DMS 273 treated with DMSO at 0.1 percent for 48 hours (cell line): ENCODE measurements at places on chromosomes 4 and X.
A peak's percentile ranks its signal among the peaks of the same experiment; 100 is the strongest.

GRCh38 chr4:137823007-137823406, 290.7 kb upstream of the PCDH18 start:
- no peak for DNase-seq

GRCh38 chr4:145042601-145043285, 55.3 kb downstream of the ANAPC10 start:
- no peak for DNase-seq

- peak; percentile 8 for DNase-seq
Observed at GRCh38 chr4:151117371-151117962, 18.0 kb downstream of the RPS3A start.

GRCh38 chr4:148649652-148650331, 207.6 kb upstream of the NR3C2 start:
- DNase-seq = no peak

DNA sequence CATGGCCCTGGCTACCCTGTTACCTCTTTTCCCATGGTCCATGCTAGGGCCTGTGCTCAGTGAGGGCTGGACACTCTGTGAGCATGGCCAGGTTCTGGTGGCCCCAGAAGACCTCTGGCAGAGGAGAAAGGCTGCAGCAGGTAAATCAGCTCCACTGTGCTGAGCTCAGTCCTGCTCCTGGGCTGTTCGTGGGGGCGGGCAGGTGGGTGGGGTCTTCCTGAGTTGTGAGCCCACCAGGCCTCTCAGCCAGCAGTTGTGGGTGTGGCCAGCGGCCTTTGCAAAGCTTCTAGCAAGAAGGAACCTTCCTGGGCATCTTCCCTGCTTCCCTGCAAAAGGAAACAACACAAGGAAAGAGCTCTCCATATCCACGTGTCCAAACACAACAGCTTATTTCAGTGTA, 85.3 kb upstream of the STX18 start:
- no peak for DNase-seq

GRCh38 chr4:152579916-152580315, 44.0 kb upstream of the FBXW7 start:
- DNase-seq = no peak

- no peak for DNase-seq
Observed at GRCh38 chr4:188412499-188412898, 273.3 kb downstream of the TRIML1 start.

DNA sequence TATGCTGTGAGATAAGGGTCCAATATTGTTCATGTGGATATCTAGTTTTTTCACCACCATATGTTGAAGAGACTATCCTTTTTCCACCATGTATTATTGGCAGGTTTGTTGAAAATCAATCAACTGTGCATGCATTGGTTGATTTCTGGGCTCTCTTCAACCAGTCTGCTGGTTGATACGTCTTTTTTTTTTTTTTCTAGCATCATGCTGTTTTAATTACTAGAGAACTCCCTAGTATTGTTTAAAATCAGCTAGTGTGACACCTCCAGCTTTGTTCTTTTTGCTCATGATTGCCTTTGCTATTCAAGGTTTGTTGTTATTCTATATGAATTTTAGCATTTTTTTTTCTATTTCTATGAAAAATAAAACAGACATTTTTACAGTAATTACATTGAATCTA, 123.9 kb downstream of the SLC7A11 start:
- DNase-seq = no peak

DNA sequence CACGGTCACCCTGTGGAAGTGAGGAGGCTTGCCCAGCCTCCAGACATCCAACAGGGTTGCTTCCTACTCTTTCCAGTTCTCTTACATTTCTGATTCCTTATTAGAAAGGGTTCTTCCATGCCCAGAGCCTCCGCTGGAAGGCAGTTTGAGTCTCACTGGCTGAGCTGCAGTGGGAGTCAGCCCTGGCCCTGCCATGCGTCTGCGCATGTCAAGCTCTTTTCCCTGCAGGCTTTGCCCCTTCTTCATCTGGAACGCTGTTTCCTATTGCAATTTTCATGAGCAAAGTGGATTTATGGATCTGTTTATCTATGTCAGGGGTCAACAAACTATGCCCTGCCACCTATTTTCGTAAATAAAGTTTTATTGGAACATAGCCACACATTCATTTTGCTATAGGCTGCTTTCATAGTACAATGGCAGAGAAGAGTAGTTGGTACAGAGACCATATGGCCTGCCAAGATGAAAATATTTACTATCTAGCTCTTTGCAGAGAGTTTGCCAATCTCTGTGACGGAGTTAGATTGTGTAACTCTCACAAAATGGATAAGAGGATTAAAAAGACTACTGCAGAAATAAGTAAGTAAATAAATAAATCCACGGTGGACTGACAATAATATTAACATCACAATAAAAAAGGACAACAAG, 3.9 kb upstream of the CHRNA9 start:
- no peak for DNase-seq

DNA sequence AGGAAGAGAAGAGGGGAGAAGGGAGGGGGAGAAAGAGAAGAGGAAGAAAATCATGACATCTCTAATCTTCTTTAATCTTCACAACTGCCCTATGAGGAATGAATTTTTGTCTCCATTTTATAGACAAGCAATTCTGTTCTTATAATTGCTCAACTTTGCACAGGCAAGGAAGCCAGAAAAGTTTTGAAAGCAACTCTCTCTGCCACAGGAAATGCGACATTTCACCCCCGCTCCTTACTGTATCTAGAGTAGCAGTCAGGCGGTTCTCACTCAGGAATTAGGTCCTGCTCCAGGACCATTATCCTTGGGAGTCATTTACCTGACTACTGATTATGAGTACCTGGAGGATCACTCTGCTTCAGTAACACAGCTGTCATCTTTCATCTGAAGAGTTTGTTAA, 69.2 kb upstream of the FAM9A start:
- DNase-seq = no peak

DNA sequence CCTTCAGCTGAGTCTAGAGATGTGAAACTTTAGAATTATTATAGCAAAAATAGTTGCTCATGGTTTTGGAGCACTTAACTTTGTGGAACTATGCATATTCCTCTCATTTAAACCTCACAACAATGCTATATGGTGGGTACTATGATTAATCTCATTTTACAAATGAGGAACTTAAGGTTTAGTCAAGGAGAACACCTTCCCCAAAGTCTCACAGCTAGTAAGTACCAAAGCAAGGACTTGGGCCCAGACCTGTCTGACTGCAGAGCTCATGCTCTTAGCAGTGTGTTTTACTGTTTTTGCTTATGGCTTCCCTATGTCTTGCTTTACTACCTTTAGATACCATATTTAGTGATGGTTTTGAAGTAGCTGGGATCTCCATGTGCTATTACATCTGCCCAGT, 5.1 kb downstream of the UBE2A start:
- DNase-seq = no peak

- no peak for DNase-seq
Observed at GRCh38 chrX:22296871-22297270, 24.2 kb downstream of the CBLL2 start.

- no peak for DNase-seq
Observed at GRCh38 chr4:112140536-112140935, 4.7 kb upstream of the FAM241A start.

- no peak for DNase-seq
Observed at GRCh38 chrX:64395568-64395929, 297 bp upstream of the MTMR8 start.

GRCh38 chrX:47863187-47863586, 26.5 kb downstream of the ZNF81 start:
- no peak for DNase-seq
